ENCODE measurements at places on chromosomes 16 and 17.
A peak's percentile ranks its signal among the peaks of the same experiment; 100 is the strongest.

- no peak for DNase-seq
Measured at GRCh38 chr17:32772453-32773025, 104.4 kb downstream of the MYO1D start.

- peak; percentile 29 for DNase-seq
Measured at GRCh38 chr16:87344931-87345631, 27.9 kb upstream of the C16orf95 start.

DNA sequence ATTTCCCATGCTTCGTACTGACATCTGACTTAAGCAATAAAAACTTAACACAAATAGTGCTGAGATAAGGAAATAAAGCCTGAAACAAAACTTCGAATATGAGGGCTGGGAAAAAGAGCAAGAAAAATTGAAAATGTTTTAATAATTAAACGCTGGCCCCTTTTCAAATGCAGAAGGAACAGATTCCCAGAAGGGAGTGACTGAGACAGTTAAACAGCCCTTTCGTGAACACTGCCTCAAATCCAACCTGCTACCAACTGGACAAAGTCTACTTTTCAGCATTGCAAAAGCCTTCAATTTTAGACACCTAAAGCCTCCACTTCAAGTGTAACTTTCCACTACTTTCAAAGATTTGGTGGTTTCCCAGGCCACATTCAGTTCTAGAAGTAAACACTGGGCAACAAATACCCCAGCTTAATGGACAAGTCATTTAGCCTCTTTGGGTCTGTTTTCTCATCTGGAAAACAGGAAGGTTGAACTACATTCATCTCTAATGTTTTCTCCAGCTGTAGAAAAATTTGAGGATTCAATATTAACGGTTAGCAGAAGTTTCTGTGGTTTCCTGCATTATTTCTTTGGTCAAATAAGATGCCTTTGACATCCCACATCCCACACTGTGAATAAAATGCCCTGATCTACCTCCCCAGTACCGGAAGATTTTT is 11.8 kb downstream of the RFFL start:
- DNase-seq: no peak

DNA sequence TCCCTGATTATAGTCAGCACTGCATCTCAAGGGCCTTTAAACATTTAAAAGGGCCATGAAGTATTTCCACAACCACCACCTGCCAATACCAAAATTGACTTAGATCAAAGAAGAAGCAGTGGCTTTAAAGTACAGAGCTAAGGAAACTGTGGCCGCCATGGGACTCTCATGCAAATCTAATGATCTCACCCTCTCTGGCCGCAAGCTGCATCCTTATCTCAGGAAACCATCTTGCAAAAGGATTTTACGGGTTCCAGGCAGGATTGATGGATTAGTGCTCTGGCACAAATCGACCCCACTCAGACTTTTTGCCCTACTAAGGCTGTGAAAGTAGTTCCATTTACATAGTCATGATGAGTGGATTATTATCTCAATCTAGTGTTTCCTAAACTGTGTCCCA is 22.6 kb downstream of the CDRT4 start:
- no peak for DNase-seq

GRCh38 chr16:49838441-49839016 is 17.4 kb downstream of the ZNF423 start:
- no peak for DNase-seq

DNA sequence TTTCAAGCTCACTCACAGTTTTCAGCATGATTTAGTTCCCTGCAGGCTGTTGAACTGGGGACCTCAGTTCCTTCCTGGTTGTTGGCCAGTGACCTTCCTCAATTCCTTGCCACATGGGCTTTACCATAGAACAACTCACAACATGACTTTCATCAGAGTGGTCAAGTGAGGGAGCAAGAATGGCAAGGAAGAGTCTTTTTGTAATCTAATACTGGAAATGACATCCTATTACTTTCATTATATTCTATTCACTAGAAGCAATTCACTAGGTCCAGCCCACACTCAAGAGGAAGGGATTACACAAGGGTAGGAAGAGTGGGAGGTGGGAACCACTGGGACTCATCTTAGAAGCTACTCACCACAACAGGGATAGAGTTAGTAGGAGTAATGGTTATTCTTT is 57.6 kb downstream of the SYT17 start:
- no peak for DNase-seq

GRCh38 chr17:49521471-49522356 is 26.6 kb downstream of the NGFR start:
- DNase-seq: no peak

DNA sequence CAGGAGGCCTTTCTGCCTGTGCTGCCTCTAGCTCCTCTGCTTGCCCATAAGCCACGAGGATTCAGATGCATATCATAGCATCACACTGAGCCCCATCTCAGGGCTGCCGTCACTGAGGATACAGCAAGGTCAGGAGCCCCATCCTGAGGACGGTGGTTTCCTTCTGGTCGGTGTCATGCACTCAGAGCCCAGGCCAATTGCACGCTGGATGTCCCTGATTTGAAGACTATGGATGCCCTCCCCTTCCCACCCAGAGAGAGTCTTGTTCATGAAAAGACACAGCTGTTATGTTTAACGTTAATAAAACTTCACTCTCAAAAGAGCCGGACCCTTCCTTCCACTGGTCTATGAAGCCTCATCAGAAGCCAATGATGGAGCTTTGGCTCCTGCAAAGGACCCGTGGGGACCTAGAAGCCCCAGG is 19.9 kb downstream of the COTL1 start:
- no peak for DNase-seq

- no peak for DNase-seq
Measured at GRCh38 chr17:32386844-32387243, 36.9 kb downstream of the ZNF207 start.

GRCh38 chr16:22664132-22664531 is 149.8 kb upstream of the HS3ST2 start:
- no peak for DNase-seq

GRCh38 chr17:17712268-17712924 is 31.1 kb downstream of the RAI1 start:
- no peak for DNase-seq

DNA sequence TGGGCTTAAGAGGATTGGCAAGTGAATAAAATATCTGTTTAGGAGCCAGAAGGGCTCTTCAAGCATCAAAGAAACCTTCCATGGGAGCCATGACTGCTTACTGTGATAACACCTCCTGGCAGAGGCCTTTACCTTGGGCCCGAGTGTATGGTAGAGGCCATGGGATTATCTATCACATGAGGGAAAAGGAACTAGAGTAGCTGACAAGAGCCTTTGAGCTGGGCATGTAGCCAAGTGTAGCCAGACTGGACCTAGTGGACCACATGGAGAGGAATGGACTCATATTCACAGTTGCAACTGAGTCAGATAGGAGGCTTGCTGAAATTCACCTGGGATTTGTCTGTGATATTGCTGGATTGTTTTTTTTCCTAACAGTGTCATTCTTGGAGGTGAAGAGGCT is 276.0 kb upstream of the ZFHX3 start:
- no peak for DNase-seq

DNA sequence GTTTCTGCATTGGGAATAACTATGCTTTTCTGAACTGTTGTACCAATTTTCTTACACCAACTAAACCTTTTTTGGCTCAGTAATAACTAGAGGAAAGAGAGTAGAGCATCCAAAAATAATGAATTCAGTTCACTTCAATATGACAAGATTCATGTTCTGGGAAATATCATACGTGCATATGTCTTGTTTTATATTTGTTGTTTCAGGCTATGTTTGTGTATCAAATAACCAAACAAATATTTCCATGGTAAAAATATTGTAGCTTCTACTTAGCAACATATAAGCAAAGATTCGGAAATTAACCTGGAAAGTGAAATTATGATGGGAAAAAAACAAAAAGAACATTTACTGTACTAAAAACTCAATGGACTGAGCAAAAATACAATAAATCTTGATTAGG is 503.2 kb downstream of the TMEM114 start:
- DNase-seq: no peak

GRCh38 chr16:5502467-5502869 is 404.9 kb upstream of the EEF2KMT start:
- DNase-seq: no peak

DNA sequence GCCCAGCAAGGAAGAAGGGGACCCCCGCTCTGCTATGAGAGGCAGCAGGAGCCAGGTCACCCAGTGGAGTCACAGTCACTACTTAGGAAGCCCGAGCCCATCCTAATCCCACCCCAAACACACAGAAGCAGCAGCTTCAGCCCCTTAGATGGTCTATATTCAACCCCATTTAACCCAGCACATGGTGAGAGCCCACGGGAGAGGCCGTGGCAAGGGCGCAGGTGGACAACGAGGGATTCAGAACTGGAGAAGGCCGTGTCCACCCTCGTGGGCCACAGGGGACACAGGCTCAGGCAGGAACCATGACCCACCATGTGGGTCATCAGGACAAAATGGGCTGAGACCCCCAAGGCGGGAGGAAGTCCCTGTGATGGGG is 1.6 kb upstream of the TRPV3 start:
- no peak for DNase-seq

GRCh38 chr17:49549311-49549605 is 26.4 kb upstream of the NXPH3 start:
- no peak for DNase-seq

- no peak for DNase-seq
Measured at GRCh38 chr17:65857718-65858117, 296.3 kb upstream of the AXIN2 start.

- DNase-seq: no peak
Measured at GRCh38 chr16:30874244-30874820, 19.5 kb downstream of the BCL7C start.

DNA sequence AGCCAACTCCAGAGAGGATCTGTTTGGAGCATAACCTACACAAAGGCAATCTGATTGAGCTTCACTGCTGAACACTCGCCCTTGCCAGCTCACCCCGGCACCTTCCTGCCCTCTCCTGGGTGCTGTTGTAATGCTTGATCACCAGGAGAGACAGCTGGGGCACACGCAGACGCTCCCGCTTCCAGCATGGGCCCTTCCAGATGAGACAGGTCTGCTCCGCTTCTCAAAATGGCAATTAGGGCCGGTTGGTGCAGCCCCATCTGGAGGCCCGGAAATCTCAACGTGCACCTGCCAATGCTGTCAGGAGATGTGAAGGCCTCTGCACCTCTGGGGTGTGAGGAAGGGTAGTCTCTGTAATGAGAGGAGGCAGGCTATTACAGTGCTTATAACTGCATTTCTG is 206.1 kb downstream of the ABCC12 start:
- no peak for DNase-seq

- no peak for DNase-seq
Measured at GRCh38 chr16:81612351-81613163, 166.5 kb upstream of the PLCG2 start.

DNA sequence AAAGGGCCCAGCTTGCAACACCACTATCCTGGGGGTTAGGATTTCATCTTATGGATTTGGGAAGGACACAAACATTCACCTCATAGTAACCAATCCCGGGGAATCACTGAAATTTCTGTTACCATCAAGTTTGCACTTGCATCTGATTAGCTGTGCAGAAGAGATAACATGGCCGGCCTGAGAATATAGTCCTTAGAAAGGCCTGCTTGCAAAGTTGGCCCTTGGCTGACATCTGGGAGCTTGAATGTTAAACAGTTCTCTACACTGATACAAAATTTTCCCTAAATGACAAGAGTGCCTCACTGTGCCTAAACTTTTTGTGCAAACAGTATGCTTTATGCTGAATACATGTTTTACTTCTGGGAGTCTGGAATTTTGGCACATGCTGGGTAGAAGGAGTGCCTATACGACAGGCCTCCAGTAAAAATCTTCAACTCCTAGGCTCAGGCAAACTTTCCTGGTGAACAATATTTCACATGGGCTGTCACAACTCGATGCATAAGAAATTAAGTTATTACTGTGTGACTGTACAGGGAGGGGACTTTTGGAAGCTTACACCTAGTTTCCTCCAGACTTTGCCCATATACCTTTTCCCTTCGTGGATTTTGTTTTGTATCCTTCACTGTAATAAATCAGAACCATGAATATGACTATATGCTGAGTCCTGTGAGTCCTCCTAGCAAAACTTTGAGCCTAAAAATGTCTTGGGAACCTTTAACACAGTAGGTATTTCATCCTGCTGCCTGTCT is 31.3 kb downstream of the TBC1D3B start:
- DNase-seq: no peak

DNA sequence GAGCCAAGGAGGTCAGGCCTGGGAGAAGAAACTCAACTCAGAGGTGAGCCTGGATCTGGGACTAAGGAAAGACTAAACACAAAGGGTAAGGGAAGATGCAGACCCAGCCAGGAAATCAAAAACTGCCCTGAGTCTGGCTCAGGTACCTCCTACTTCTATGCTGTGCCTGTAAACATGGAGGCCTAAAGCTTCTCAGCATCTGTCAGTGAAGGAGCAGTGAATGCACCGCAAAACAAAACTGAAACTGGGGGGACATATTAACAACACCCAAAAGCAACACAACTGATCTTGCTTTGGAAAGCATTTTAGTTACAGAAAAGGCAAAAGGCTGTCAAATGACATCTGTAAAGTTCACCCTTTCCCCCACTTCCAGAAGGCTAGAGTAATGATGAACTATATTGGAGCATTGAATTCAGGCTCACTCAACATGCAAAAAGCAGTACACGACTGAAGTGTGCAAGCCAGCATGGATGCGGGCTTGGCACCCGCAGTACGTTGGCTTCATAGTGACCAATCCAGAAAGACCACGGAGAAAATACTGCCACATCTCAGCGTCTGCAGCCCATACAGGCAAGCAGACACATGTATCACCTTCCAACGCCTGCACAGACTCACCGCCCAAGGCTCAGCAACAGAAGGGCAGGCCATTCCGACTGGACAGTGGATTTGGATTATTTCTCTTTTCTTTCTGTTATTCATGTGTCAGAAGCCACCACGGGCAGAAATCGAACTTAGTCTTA is 3.8 kb downstream of the TBC1D16 start:
- DNase-seq: no peak

DNA sequence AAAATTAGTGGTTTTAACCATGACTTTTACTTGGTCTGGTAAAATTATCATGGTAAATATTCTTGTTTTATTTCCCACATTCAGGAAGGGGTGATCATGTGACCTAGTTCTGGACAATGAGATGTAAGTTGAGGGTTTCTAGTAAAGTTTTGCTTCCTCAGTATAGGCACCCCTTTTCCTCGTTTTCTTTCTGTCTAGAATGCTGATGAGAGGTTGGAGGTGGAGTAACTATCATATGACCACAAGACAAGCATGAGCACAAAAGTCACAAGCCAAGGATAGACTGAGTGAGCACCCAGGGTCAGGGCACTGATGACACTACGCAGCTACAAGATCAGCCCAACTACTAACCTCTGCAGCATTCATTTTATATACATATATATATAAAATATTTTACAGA is 53.9 kb downstream of the MYO1D start:
- DNase-seq: no peak

- no peak for DNase-seq
Measured at GRCh38 chr16:54930869-54931119, 129 bp downstream of the IRX5 start.

- peak; percentile 41 for DNase-seq
Measured at GRCh38 chr16:11257131-11257938, 1.3 kb upstream of the SOCS1 start.

GRCh38 chr17:36859003-36859300 is 78.3 kb upstream of the LHX1 start:
- DNase-seq: no peak

Measured in stimulated activated CD8-positive, alpha-beta memory T cell treated with anti-CD3 and anti-CD28 coated beads, Interleukin-12 subunit alpha, Interleukin-12 subunit beta, amount 100 ng/mL, for 4 hours (primary cell).